ENCODE measurements at places on chromosomes 7 and 10.

- no peak for DNase-seq
Observed at GRCh38 chr7:83970081-83970480, 224.5 kb downstream of the SEMA3A start.

DNA sequence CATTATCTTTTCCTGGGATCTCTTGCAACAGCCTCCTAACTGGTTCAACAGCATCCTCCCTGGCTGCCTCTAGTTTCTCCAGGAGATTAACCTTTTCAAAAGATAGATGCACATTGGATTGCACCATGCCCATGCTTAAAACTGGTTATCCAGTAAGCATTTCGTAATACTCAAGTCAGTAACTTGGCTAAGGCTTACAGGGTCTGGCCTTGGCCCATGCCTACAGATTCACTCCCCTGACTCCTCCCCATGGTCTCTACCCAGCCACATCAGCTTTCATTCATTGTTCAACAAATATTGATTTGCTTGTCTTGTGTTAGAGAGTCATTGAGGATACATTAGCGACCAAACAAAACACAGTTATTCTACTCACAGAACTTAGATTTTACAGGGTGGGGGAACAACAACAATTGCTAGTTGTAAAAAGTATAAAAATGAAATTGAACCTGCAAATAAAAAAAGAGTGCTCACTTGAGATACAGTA lies 1.8 kb upstream of the KIF20B start:
- no peak for DNase-seq

DNA sequence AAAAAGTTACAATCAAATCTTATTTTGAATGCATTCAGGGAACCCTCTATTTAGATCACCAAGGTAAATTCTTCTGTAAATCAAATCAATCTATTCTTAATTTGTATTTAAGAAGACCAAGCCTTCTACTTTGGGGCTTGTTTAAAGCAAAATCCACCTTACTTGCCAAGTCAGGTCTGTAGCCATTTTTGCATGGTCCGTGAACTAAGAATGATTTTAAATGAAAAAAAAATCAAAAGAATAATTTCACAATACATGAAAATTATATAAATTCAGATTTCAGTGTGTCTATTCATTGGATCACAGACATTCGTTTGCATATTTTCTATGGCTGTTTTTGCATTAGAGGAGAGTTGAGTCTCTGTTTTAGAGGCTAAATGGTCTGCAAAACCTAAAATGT lies 59.4 kb downstream of the SYPL1 start:
- no peak for DNase-seq

GRCh38 chr10:47378606-47379444 lies 5.3 kb downstream of the ZNF488 start:
- DNase-seq: no peak

DNA sequence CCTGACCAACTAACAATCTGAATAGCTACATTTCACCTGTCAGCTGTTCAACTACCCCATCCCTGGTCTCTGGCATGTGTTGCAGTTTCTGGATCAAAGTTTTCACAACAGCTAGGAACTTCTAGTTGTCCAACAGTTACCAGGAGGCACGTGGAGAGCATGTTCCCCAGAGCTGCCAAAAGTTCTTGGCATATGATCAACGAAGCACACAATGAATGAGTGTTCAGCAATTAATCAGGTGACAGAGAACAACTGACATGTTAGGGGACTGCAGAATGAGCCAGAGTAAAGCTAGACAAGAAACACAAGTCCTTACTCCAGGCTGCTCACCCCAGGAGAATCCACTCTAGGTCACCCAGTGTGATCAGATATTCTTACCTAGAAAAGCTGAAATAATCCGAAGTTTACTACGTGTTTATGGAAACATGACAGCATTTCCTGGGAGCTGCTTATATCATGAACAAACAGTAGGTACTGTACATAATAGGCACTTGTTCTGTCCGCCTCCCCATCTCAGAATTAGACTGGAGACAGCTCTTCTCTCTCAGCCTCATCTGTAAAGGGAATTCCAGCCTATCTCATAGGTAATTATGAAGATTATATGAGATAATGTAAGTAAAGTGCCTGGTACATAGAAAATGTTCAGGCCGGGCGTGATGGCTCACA lies 50.6 kb downstream of the ZNF438 start:
- DNase-seq: no peak
